ENCODE measurements at places on chromosomes 2 and 18.

DNA sequence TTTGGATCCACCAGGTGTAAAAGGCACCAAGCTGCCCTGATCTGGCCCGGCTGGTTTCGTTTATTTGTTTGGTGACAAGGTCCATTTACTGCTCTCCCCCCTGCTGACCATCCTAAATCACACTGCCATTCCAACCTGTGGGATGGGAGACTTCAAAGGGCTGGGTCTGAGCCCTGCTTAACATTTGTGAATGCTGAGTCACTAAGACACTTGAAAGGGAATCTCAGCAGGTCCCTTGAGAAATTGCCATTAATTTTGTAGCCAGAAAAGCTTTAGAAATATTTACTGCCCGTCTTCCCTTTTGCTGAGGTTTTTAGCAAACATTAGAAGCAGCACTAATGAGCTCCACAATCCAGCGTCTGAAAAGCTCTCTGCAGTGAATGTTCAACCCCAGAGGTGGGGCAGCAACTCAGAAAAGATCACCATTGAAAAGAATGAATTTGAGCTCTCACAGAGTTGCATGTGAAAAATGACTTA is 133.8 kb downstream of the ARL4C start:
- no peak for DNase-seq

DNA sequence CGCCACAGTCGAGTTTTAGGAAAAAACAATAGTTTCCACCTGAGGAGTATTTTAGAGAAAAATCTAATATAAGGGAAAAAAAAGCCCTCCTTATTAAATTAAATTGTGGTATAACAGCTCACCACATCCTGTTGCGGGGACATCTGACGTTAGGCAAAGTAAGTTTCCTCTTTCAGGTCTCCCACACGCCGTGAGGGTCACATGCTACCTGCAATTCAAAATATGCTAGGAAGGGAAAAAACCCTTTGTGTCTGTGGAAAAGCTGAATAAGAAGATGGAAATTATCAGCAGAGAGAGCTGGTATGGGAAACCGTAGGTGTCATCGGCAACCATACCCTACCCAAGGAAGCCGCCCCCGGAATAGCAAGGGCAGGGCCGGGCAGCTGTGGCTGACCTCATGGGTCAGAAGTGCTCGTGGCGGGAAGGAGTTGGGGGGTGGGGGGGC is 128.0 kb downstream of the NFATC1 start:
- no peak for DNase-seq

DNA sequence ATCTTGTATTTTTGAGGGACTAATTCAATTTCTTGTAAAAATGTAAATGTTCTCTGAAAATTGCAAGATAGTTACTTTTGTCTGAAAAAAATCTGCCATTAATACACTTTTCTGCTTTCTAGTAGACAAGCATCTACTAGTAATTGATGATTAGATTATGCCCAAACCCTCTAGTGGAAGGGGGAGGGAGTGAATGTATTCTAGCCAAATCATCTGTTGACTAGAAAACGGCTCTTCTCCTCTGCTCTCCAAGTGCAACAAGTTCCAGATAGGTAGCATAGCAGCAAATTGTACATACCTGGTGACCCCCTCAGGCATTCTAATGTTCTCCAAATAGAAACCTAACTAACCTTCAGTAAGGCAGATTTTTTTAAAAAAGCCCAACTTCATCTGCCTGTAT is 58.6 kb downstream of the RELCH start:
- no peak for DNase-seq

DNA sequence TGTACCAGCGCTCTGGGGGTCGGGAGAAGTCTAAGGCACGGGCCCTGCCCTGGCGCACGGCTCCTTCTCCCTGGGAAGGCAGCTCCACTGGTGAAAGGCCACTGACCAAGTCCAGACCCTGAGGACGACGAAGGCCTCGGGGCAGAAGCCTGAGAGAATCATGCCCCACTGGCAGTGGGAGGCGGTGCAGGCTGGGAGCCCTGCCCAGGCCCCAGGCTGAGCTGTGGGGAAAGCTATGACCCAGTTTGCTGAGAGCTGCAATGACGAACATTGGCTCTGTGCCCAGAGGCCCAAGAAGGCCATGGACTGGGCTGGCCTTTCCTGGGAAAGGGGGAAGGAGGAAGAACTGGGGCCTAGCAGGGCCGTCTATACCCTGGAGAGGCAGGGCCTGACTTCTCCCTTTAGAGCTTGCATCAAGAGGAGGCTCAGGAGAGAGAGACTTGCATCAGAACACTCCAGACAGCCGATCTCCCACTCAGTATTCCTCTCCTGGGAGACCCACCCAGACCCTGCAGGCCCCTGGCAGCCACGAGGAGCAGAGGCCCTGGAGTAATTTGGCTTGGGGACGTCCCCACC is 32.9 kb downstream of the HS1BP3 start:
- peak; percentile 14 for DNase-seq

- DNase-seq = peak; percentile 93
These were observed 550.2 kb upstream of the SETBP1 start for GRCh38 chr18:44130376-44130942.

DNA sequence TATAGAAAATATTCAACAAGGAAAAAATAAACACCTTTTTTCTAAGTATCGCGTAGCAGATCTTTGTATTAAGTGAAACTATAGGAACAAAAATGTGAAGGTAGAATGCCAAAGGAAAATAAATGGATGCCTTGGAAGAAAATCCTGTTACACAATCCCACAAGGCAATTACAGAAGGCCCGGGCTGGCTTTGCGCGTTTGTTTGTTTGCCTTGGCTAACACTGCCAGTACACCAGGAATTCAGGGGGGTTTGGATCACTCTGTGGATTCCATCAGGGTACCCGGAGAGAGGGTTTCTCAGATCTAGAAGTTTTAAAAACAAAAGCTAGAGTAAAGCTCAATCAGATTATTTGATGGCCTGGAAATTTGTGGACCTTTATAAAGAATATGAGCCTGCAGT is 478.3 kb downstream of the FBXO15 start:
- DNase-seq = no peak

GRCh38 chr18:21660078-21660477 is 44.5 kb downstream of the ABHD3 start:
- no peak for DNase-seq

GRCh38 chr2:217261452-217261851 is 401.6 kb upstream of the TNP1 start:
- no peak for DNase-seq

DNA sequence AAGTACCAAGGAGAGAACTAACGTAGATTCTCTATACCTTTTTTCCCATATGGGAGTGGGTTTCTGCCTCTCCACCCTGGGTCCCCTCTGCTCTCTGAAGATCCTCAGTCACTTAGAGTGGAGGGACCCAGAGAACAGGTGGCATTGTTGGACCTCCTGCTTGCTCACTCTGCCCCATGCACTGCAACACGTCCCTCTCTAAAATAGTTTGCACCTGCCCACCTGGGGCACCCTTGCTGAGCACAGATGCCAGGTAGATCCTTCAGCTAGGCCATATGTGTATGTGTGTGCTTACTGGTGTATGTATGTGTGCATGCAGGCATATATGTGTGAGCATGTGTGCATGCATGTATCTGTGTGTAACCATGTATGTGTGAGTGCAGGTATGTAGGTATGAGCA is 2.2 kb downstream of the IL36RN start:
- no peak for DNase-seq

- DNase-seq = no peak
These were observed 166.5 kb upstream of the CXCR4 start for GRCh38 chr2:136284226-136285119.

DNA sequence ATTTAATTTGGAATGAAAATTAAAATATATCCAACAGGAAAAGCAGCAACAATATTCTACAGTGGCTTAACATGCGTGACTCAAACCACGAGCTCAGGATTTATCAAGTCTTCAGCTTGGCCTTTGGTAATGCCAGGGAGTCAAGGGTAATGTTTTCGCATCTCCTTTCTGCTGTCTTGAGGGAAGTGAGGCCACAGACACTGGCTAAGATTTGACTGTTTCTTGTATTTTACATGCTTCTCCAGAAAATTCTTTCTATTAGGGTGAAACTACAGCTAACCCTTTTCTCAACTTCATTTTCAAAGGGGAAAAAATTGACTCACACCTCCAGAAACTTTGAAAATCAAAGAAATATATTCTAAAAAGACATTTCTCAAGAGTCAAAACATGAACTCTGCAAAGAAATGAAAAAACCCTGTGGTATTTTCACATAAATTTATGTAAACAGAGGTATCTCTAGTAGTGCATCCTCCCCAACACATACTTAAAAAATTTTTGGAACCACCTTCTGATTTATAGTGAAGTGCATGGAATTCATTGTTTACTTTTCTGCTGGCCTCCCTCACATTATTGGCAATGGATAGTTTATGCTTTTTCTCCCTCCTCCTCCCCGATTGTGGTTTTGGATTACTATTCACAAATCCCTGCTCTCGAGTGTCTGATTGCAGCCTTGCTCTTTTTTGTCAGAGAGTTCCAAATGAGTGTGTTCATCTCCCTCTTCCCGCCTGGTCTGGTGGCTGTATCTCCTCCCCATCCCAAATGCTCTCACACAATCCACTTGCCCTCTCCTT is 48.7 kb downstream of the DPP4 start:
- DNase-seq = no peak

DNA sequence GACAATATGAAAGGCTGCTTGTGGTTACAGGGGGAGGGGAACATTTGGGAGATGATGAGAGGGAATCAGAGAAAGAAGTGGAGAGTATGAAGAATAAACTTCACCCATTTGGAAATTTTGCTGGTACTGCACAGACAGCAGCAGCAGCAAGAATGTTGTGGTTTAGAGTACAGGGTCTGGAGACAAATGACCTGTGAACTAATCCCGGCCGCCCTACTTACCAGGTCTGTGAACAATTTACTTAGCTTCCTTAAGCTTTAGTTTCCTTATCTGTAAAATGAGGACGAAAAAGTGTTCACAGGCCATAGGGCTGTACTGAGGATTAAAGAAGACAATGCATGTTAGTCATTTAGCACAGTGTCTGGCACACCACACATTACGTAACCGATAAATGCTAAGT is 685.4 kb upstream of the CELF4 start:
- no peak for DNase-seq

- peak; percentile 76 for DNase-seq
These were observed 72.2 kb upstream of the RBM44 start for GRCh38 chr2:237726401-237726830.

GRCh38 chr18:51861046-51861445 is 479.0 kb upstream of the DCC start:
- DNase-seq = no peak

- DNase-seq = no peak
These were observed 76.6 kb downstream of the TLK1 start for GRCh38 chr2:171084128-171084527.

DNA sequence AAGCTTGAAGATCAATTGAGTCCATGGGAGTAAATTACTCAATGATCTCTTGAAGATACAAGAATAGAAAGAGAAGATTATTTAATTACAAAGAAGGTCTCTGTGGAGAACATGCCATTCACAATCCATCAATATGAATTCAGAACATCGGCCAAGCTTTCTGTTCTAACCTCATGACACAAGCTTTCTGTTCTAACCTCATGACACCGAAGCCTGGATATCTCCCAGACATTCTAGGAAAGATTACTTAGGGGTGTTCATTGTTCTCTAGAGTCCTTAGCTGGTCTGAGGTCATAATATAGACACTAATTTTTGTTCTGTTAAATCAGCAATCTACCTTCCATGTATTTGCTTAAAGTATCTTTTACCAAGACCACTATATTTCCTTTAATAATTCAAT is 95.5 kb downstream of the RDH14 start:
- DNase-seq = no peak

GRCh38 chr2:30800159-30800558 is 7.1 kb downstream of the CAPN13 start:
- DNase-seq = no peak

GRCh38 chr2:125227843-125228392 is 1202.8 kb downstream of the CNTNAP5 start:
- DNase-seq = no peak

DNA sequence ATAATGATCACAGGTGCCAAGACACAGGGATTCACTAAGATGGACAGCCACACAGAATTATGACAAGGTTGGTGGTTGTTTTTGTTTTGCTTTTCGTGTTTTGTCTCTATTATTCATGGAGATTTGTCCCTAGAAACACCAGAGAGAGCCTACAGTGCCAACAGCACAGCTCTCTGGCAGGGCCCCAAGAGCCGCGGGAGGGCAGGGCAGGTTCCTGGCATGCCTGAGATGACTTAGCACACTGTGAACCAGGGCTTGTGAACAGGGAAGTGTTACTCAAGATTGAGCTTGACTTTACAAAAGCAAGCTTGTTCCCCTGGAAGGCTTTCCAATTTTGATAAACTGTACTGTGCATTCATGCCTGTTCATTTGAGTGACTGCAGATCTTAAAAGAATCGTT is 437.4 kb upstream of the SALL3 start:
- DNase-seq = peak; percentile 57

DNA sequence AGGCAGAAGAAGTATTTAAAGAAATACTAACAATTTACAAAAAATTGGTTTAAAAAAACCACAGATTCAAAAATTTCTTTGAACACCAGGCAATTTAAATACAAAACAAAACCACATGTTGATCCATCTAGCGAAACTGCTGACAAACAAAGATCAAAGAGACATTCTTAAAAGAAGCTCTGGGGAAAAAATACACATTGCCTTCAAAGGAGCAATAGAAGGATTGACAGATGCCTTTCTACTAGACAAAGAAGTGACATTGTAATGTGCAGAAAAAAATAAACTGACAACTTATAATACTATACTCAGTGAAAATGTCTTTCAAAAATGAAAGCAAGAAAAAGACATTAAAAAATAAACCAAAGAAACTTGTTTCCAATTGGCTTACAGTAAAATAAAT is 12.6 kb upstream of the EIF2AK3 start:
- no peak for DNase-seq

DNA sequence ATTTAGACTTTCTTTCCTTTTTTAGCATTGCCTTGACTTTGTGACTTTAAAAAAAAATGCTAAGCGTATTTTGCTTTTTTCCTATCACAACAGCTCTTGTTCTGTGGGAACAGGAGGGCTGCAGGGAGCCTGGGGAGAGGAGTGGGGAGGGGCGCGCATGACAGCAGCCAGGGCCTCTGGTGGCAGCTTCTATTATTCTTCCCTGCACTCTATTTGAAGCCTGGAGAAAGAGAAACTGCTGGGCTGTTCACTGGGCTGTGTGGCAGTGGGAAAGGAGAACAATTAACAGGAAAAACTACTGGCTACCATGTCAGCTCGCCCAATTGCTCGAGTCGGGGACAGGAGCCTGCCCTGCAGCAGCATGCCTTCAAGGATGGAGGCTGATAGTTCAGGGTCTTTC is 119.0 kb upstream of the ZBTB14 start:
- peak; percentile 2 for DNase-seq

DNA sequence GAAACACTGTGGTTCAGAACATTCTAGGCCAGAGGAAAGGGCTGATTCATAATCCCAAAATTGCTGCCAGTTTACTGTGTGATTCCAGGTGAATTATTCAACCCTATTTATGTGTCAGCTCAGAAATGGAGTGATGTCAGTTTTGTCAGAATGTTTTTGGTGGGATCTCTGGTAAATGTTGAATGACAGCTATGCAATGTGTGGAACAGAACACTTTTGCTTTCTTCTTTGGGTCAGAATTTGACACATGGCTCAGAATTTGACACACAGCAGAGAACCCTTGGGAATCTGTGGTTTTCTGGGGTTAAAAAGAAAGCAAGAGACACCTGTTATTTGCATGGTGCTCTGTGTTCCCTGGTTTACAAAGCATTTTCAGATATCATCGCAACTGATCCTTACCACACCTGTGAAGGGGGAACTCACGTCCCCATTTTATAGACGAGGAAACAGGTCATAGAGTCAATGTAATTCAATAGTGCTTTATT is 1.6 kb upstream of the MTA3 start:
- DNase-seq = no peak

Measured in COR-L47 (cell line).